ENCODE measurements at places on chromosomes 3 and 15.

- no peak for DNase-seq
Measured at GRCh38 chr3:82122554-82123345, 361.3 kb upstream of the GBE1 start.

DNA sequence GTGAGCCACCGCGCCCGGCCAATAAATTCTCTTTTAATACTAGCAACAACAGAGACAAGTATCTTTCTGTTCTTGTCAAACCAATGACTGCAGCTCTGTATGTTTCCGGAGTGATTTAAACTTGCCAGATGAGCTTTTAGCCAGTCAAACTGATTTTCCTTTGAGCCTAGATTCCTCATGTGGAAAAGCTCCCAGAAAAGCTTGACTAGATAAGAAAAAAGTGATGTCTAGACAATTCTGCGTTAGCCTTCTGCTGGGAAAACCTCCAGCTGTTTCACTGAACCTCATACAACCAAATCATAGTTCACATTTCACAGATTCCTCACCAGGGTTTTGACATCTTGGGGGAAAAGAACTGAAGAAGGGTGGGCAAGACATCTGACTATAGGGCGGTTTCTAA is 78.6 kb downstream of the MAGI1 start:
- DNase-seq: no peak

DNA sequence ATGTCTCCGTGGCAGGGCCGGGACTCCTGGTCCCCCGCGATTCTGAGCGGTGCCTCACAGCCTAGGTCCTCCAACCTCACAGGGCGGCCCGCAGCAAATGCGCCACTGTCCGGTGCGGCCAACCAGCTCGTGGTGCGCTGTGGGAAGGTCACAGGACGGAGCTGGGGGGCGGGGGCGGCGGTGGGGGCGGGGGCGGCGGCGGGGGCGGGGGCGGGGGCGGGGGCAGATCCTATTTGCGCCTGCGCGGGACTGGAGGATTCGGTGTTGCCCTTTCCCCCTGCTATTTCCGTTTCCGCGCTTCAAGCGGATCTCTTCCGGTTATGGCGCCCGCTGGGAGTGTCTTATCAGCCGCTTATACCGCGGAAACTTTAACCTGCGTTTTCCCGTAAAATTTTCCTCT is 106.7 kb upstream of the SNRPN start:
- no peak for DNase-seq

DNA sequence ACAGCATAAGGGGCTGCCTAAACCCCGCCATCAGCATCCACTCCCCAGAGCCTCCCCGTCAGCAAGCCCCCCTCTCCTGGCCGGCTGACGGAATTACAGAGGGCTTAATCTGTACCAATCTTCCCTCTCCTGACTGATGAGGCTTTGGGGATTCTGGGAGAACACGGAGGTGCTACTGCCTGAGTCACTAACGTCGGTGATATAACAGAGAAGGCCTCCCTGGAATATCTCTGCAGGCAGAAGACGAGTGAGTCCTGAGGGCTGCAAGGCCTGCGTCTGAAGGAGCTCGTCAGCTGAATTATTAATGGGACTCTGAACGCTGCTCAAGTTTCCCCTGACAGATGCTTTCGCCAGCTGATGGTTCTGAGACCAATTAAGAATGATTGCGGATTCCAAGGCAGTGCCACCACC is 147.7 kb downstream of the XXYLT1 start:
- DNase-seq: no peak

DNA sequence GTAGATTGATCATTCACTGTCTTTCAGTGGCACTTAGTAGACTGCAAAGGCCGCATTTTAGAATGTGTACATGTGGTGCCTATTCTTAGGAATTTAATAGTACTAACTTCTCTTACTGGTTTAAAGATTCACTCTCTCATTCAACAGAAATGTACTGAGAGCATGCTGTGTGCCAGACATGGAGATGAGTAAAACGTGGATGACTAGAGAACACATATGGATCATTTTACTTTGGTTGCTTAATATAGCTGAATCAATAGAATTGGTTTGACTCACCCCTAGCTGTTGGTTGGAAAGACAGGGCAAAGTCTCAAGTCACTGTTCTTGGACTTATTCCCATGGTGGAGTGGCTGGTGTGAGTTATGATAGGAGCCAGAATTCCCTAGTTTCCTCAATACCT is 109.1 kb upstream of the TNFAIP8L3 start:
- DNase-seq: no peak

All from stimulated activated CD4-positive, alpha-beta T cell treated with anti-CD3 and anti-CD28 coated beads, Interleukin-12 subunit alpha, Interleukin-12 subunit beta, amount 100 ng/mL, for 4 hours (primary cell).